ENCODE measurements at places on chromosomes 16 and 17.

- no peak for DNase-seq
Measured at GRCh38 chr17:7676533-7676932, 10.8 kb downstream of the TP53 start.

DNA sequence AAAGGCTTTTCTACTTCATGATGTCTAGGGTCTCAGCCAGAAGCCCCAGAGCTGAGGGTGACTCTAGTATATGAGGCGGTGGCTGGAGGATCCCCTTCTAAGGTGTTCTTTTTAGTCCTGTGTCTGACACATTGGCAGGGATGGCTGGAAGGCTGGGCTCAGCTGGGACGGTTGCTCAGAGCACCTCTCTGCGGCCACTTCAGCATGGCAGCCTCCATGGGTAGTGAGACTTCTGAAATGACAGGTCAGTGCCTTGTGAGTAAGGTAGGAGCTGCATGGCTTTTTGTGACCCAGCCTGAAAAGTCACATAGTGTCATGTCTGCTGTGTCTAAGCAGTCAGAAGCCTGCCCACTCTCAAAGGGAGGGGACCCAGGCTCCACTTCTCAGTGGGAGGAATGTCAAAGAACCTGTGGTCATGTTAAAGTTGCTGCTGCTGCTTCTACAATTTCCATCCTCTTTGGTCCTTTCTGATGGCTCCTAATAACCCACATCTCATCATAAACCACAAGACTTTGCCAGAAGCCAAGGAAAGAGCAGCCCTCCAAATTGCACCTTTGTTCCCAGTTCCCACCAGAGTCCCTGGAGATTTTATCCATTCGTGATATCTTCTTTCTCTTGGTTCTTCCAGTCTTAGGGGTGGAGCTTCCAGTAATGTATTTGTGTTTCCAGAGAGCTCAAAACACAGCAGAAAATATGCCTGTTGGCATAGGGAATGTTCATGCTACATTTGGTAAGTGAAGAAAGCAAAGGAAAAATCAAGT lies 15.4 kb upstream of the KCNG4 start:
- DNase-seq = no peak

DNA sequence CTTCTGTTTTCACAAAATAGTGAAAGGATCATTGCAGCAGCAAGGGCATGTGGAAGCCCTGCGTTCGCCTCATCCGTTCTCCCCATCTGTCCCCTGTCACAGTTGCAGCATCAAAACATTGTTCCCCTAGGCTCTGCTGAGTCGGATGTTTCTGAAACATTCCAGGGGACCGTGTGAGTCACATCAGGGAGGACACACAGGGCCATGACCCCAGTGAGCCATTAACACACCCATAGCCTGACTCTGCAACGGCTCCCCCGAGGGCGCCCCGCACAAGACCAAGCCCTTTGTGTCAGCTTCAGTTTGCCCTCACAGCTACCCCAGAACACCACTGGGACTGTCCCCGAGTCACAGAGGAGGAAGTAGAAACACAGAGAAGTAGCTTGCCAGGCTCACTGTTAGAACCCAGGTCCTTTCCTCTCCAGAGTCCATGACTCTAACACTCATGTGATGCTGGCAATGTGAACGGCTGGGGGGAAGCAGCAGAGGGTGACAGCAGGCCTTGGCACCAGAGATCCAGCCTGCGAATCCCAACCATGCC lies 63.3 kb upstream of the HSBP1 start:
- DNase-seq = no peak

GRCh38 chr17:17782523-17783115 lies 54.2 kb downstream of the SREBF1 start:
- no peak for DNase-seq

GRCh38 chr17:17988427-17988945 lies 15.8 kb downstream of the DRC3 start:
- no peak for DNase-seq

DNA sequence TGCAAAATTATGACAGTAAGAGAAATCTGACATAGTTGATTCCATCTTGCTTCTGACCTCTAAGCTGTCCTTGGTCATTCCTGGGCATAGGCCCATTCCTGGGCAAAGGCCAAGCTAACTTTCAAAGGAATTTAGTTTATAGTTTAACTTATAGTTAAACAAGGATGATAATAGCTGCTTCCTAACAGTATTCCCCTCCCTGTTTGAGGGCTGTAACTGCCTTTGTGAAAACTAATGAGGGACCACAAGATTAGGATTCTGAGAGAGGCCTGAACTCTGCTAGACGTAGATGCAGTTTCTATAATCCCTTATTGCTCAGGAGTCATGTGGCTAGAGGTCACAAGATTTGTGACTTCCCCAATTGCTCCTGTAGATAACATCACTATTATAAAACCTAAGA lies 80.2 kb upstream of the ASIC2 start:
- DNase-seq = no peak

DNA sequence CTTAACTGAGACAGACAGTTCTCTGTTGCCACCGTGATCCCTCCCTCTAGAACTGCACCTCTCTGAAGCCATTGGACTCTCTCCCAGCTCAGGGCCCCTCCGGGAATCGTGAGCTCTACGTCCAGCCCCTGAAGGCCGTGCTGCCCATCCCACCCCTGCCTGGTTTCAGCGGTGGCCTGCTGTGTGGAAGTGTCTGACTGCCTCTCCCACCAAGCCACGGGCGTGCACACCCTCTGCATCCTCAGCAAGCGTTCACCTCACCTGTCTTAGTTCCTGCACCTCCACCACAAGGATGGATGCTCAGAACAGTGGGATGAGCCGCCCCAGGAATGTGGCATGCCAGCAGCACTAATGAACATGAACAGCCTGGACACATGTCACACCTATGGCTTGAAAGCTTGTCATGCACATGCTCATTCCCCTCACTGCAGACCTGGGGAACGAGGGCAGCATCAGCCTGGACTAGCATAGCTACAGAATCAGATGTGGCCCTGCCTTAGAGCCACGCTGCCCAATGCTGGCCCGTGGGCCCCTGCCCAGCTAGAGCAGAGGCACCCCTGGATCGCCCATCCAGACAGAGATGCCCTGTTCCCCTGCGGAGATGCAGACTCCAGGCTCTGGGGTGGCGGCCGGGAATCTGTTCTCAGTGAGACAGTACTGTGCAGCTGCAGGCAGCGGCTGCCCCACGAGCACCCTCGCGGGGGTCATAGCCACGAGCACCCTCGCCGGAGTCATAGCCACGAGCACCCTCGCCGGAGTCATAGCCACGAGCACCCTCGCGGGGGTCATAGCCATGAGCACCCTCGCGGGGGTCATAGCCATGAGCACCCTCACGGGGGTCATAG lies 73.7 kb upstream of the CHMP6 start:
- DNase-seq = no peak

DNA sequence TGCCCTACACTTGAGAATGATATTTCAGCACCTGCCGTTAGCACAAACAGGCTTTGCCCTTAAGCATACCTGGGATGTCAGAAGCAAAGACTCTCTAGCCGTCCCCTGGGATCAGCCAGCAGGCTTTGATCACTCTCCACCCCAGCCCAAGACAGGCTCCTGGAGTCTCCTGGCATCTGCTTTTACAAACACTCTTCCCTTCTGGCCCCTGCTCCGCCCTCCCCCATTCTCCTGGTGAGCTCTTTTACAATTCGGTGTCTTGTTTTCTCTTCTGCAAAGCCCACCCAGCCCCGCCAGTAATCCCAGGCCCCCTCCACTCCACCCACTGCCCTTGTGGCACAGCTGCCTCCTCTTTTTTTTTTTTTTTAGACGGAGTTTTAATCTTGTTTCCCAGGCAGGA lies 50.4 kb downstream of the KATNIP start:
- no peak for DNase-seq

DNA sequence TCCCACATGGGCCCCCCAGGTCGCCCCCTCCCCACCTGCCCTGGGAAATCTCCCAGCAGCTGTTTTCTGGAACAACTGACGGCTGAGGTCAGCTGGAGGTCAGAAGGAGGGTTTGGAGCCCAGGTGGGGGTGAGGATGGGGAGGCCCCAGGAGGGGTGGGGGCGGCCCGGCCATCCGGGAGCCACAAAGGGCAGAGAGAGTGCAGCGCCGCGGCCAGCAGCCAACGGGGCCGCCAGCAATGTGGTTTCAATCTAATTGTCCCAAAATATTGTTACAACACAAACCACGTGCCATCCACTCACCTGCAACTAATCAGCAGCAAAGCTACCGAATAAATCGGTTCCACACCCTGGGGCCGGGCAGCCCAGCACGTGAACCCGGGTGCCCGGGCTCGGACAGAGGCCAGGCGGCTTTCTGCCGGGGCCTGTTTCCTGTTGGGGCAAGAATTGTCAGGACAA lies 28.3 kb upstream of the SLC38A10 start:
- DNase-seq = no peak

DNA sequence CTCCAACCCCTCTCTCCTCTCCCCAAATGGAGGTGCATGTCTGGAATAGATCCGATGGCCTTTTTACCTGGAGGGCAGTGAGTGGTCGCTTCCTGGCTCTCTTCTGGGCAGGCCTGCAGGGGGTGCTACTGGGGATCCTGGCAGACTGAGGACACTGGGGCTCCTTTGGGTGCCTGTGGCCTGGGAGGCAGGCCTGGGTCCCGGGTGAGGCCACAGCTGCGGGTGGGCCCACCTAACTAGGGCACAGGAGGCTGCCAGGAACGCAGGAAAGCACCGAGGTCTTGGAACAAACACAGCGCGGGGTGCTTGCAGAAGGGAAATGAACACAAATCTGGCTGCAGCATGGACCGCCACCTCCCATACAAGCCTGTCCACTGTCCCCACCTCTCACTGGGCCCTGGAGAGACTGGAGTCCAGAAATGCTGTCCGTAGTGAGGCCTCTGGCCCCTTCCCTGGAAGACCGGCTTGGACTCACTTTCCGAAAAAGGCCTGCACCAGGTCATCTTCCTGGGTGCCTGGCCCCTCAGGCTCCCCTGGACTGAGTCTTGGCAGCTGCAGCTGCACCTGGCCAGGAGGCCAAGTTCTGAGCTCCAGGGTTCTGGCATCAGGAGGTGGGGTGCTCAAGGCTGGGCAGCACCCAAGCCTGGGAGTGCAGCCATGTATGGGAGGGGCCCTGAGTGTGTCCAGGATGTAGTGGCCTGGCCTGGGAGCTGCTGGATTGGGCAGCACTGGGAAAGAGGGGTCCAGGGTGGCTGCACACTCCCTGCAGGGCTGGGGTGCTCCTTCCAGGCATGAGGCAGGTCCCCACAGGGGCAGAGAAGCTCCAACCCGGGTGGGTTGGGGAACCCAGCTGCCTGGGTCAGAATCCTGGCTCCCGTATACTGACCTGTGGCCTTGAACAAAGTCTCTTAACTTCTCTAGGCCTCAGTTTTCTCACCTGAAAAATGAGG lies 195.1 kb downstream of the IRF8 start:
- DNase-seq = no peak

DNA sequence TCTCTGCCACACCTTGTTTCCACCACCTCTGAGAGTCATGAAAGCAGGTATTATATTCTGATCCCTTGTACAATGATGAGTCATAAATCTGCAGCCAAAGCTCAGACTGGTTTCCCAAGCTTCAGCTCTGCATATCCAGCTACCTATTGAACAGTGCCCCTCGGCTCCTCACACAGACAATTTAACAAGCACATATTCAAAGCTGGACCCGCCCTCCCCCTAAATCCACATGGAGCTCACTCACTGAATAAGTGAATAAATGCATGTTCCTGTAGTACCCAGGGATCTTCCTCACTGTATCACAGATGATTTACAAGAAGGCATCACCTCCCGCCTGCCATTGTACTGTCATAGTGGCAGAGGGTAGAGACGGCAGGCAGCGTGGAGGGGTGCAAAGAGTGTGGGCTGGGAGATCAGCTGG lies 516.4 kb downstream of the GRIN2A start:
- DNase-seq = no peak

- DNase-seq = no peak
Measured at GRCh38 chr17:31778523-31778922, 80.5 kb downstream of the COPRS start.

- DNase-seq = no peak
Measured at GRCh38 chr17:58279016-58279711, 1.6 kb downstream of the MPO start.

DNA sequence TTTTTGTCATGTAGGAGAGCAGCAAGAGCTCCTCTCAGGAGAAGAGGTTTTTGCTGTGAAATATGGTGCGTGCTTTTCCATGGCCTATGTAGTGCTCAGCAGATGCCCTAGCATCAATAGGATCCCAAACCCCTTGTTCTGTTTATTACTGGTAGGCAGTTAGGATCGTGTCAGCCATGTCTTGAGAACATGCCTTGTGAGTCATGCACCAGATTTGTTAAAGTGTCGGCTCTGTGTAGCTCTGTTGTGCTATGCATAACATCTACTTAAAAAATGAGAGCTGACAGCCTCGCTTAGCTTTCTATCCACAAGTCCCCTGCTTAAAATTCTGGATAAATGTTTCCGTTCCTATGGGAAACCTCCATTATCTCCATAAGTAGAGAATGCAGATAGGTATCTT lies 4.4 kb upstream of the EIF4A3 start:
- DNase-seq = no peak

DNA sequence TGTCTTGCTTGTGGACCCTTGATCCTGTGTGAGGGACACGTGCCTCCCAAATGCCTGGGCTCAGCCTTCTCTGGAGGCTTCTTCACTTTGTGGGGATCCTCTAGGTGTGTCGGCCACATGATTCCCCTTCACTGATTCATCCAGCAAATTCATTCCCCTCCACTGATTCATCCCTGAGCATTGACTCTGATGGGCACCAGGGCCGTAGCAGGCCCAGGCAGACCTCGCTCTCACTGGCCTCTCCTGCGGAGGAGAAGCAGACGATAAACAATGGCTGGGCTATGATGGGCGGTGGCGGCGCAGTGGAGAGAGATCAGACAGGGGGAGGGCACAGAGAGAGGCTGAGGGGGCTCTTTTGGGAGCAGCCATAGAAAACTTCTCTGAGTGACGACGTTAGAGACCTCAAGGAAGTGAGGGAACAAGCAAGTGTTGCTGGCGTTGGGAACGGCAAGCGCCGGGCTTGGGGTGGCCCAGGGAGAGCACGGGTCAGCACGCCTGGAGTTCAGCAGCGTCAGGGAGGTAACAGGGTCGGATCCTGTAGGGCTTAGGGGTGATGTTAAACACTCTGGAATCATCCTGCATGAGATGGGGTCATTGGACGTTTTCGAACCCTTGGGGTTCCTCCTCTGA lies 17.5 kb upstream of the RPTOR start:
- no peak for DNase-seq

- DNase-seq = no peak
Measured at GRCh38 chr17:63634816-63635215, 12.6 kb downstream of the MAP3K3 start.

GRCh38 chr17:45147581-45148182 lies 593 bp upstream of the HEXIM1 start:
- DNase-seq = peak; percentile 93

Data from NCI-H2081 treated with DMSO at 0.1 percent for 48 hours (cell line).